ENCODE measurements at places on chromosomes 6 and 20.
A peak's percentile ranks its signal among the peaks of the same experiment; 100 is the strongest.

DNA sequence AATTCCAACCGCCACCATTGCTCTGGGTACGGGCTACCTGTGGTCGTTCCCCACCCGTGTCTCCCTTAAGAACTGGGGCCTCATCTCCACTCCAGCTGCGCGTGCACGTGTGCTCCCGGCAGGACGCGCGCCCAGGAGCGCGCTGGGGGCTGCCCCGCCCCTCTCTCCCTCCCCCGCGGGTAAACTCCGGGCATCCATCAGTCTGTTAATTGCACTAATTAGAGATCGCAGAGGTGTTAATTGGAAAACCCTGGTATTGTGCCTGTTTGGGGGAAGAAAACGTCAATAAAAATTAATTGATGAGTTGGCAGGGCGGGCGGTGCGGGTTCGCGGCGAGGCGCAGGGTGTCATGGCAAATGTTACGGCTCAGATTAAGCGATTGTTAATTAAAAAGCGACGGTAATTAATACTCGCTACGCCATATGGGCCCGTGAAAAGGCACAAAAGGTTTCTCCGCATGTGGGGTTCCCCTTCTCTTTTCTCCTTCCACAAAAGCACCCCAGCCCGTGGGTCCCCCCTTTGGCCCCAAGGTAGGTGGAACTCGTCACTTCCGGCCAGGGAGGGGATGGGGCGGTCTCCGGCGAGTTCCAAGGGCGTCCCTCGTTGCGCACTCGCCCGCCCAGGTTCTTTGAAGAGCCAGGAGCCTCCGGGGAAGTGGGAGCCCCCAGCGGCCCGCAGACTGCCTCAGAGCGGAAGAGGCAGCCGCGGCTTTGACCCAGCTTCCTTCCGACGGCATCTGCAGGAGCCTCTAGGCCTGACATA lies 14.4 kb downstream of the FOXP4 start:
- peak; percentile 86 for DNase-seq

DNA sequence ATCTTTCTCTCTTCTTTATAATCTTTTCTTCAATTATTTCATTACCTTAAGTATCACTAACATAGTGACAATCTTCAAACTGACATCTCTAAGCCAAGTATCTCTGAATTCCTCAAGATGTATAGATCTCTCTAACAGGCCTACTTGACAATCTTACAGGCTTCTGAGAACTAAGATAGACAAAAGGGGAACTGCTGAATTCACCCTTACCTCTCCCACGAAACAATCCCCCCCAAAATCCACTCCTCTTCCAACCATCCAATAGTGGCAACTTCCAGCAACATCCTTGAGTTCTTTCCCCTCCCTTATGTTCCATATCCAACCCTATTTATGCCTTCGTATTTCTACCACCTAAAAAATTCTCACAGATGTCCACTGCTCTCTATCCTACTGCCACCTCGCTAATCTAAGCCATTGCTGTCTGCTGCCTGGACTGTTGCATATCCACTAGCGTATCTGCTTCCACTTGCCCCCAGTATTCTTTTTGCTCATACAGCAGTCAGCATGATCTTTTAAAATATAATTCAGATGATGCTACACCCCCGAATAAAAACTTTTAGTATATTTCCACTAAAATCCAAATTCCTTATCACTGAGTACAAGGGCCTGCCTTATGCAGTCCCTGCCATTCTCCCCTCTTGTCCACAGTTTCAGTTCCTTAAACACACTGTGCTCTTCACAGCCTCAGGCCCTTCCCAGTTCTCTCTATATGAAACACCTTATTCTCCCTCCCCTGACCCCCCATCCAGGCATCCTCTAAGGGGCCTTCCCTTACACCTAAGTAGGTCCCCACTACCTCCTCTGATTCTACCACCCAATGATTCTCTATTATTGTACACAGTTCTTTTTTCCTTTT lies 8.0 kb downstream of the REPS1 start:
- DNase-seq = no peak

- DNase-seq = no peak
These were observed 165.3 kb downstream of the SOBP start for GRCh38 chr6:107655245-107655644.

- DNase-seq = no peak
These were observed 431.1 kb downstream of the NKAIN2 start for GRCh38 chr6:124234801-124235200.

Measured in activated CD4-positive, alpha-beta T cell treated with anti-CD3 and anti-CD28 coated beads, Interleukin-2, amount 50 U/mL, for 48 hours (primary cell).